NCI-H1436 (cell line): ENCODE measurements at places on chromosomes 7 and 10.

DNA sequence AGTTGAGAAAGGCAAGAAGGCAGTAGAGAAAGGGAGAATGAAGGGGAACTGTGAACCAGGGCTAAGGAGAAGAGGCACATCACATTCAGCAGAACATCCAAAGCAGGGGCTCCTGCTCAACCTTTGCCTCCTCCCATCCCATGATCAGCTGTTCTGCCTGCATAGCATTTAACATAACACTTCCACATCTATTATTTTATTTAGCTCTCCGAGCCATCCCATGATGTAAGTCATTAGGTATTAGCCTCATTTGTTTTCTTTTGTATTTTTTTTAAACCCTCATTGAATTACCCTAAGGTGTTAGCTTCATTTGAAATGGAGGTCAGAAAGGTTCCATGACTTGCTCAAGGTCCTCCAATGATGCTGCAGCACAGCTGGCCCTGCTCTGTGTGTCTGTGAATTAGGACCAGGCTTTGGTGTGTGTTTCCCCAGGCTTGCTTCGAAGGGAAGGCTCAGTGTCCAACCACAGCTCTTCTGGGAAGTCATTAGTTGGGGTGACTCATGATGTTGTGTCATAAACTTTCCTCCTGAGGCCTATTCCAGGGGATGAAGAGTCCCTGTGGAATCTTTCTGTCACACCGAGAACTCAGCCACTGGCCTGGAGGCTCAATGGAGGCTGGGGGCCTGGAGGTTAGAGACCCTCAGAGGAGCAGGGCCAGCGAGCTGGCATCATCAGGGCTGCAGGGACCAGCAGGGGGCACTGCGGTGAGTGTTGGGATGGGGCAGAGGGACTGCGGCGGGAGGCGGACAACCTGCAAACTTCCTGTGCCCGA lies 16.5 kb downstream of the NPFFR1 start:
- no peak for DNase-seq

DNA sequence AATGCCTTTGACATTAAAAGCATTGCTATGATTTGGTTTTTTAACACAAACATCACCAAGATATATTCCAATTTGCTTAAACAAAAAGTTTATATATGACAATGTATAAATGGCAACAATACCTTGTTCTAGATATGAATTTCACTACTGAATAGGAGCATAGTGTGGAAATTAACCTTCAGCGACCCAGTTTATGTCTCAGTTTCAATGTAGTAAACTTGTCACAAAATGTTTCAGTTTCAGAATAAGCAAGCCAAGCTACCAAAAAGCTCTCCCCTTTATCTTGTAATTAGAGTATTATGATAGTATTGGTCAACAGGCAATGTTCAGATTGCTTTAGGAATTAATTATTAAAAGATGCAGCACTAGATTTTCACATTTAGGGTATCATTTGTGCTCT lies 99.6 kb upstream of the PCDH15 start:
- DNase-seq, result no peak

DNA sequence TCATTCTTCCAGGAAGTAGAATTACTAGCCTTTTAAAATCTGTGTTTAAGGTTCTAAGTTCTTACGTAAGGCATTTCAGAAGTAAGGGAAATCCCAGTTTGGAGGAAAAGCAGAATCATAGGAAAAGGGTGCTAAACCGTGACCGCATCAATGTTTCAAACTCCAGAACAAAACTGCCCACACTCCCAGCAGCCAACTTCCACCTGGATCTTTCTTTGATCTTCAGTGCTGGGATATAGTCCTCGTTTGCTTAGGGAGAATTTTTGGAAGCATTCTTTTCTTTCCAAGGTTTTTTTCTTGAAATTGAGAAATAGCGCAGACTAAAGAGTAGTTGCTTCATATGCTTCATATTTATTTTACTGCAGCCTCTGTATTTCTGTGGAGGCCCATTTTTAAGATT lies 8.9 kb downstream of the PROSER2 start:
- no peak for DNase-seq

DNA sequence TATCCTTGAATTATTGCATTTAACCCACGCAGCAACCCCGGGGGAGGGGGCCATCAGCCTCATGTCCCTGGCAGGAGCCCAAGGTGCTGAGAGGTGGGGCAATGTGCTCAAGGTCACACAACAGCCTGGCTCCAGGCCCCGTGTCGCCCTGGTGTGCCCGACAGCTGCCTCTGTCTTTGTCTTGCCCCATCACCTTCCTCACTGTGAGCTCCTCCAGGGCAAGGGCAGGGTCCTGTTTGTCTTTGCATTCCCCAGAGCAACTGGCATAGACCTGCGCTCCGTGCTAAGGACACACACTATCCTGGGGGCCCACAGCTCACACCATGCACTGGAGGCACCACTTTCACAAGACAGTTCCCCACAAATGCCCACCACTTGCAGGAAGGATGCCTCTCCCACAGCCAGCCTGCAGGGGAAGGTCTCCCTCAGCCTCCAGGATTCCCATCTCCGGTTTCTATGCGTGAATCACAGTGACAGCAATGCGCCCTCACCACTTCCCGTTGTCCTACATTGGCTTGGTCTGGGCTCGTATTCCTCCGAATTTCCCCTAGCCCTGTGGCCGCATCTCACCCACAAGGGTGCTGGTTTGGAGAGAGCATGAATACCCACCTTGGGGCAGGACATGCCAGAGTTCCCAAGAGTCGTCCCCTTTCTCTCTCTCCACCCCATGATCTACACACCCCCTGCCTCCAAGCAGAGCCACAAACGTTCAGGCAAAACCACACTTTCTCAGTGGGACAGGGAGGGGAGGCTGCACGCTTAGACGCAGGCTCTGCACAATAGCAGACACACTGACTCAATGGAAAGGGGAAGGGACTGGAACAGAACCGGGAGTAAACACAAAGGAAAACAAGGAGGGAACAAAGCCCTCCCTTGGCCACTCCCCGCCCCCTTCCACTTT lies 10.3 kb downstream of the ITPRIP start:
- DNase-seq, result peak; percentile 10

GRCh38 chr10:97795886-97796285 lies 24.1 kb upstream of the SFRP5 start:
- no peak for DNase-seq
